ENCODE measurements at places on chromosomes 6 and 20. TPM values are rescaled to one million over a fixed set of nuclear protein-coding genes. Genes with fewer than 3 reads are reported as not detected.

Gene SLC22A2
- 0.04 TPM for polyA plus RNA-seq

DNA sequence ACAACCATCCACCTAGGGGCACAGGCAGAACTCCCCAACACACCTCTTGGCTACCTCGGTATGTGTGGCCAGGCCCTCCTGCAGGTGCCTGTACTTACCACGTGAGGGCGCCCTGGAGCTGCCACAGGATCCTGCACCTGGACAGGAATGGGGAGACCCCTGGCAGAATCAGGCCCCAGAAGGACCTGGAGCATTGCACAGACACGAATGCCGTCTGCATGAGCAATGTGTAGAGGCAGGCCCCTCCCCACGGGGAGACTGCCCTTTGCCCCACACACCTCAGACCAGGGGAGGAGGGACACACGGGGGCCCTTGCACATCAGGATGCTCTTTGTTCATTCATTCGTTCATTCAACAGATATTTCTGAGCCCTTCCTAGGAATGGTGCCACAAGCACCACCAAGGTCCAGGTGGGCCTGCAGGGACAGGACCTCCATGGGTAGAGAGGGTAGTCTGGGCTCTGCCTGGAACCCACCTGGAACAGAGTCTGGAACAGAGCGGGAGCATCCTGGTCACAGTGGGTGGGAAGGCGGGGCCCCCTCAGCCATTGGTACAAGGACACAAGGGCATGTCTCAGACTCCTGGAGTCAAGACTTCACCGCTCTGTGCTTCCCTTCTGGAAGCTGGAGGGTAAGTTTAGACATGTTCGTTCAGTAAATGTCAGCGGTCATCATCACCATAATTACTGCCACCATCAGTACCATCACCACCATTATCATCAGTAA, 32.3 kb downstream of the YTHDF1 start:
- no peaks in the 10 kb centered on the region for H3K36me3 ChIP-seq

DNA sequence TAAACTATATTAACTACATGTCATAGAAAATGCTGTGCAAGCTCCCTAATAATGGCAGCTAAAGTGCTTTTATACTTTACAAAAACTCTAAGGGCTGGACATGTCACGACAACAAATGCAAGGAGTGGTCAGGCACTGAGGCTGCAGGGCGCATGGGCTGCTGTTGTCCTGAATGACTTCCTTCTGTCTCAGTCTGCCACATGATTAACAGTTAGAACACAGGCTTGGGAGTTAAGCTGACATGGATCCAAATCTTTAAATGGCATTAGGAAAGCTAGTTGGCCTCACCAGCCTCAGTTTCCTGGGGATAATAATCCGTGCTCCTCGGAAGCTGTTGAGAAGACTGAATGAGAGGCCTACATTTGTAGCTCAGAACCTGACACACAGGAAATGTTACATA, 57.4 kb downstream of the PREP start:
- H3K4me1 ChIP-seq, result no peaks in the 10 kb centered on the region
- no peak overlapping the region for H3K4me3 ChIP-seq
- peaks cover 3% of the 10 kb centered on the region for H3K36me3 ChIP-seq
- no peak overlapping the region for H3K27ac ChIP-seq
- no peaks in the 10 kb centered on the region for H3K27me3 ChIP-seq

Gene FAM83B
- polyA plus RNA-seq, result 5.4 TPM

GRCh38 chr6:21597801-21598673, 4.5 kb downstream of the SOX4 start:
- H3K36me3 ChIP-seq, result no peaks in the 10 kb centered on the region
- H3K4me3 ChIP-seq, result peak overlapping the region; percentile 36
- no peaks in the 10 kb centered on the region for H3K27me3 ChIP-seq
- peak overlapping the region; percentile 81 for H3K27ac ChIP-seq
- no peak for DNase-seq

DNA sequence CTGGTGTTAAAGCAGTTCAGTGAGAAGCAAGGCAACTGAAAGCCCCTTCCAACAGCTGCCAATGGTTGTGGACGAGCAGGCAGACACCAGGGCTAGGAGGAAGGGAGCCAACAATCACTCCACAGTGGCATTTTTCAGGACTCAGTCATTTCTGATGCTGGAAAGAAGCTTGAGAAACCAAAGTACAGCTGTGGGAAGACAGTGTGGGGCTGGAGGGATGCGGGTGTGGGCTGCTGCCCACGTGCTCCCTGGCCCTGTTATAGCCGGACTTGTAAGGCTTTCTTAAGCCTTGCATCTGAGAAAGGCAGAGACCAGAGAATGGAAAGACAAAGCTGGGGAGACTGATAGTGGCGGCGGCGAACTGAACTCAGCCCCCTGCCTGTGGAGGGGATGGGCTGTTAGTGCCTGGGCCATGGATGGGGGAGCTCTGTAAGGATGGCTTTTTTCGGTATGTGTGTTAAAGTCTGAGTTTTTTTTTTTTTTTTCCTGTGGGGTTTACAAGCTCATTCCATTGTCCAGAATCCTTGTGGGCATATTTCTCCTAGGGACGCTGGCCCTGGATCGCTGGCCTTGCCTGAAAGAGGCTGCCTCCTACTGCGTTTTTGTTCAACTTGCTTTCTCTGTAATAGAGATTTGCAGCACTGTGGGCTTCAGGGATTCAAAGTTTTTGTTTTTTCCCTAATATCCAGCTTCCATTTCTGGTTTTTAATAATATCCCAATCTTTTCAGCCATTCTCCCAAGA, 91.7 kb downstream of the GJA10 start:
- H3K27ac ChIP-seq, result no peak overlapping the region
- no peak for DNase-seq
- H3K4me1 ChIP-seq, result no peaks in the 10 kb centered on the region
- no peak overlapping the region for H3K4me3 ChIP-seq

Gene ASF1A
- polyA plus RNA-seq, result 13.9 TPM

DNA sequence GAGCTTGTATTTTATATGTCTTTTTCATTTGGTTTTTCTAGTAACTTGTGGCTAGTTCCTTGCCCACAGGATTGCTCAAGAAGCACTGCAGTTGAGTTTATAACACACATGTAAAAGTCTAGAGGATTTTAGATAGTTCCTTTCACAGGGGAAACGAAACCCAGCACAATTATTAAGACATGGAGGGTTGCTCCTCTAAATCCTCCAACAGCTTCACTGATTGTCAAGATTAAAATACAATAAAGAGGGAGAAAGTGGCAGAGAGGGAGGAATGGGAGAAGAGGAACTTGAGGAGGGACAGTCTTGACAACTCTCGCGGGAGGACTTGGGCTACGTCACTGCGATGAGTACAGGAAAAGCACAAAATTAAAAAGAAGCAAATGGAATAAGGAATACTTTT, 9.7 kb upstream of the TBC1D7 start:
- H3K27me3 ChIP-seq, result no peaks in the 10 kb centered on the region
- no peak overlapping the region for H3K4me3 ChIP-seq
- H3K27ac ChIP-seq, result no peak overlapping the region
- no peak for DNase-seq
- no peaks in the 10 kb centered on the region for H3K36me3 ChIP-seq

- no peaks in the 10 kb centered on the region for H3K36me3 ChIP-seq
- DNase-seq, result no peak
- H3K27me3 ChIP-seq, result no peaks in the 10 kb centered on the region
- H3K4me1 ChIP-seq, result no peaks in the 10 kb centered on the region
- H3K4me3 ChIP-seq, result no peak overlapping the region
Measured at GRCh38 chr6:137028912-137029311, 15.9 kb downstream of the IL20RA start.

All from small intestine (tissue), 16 donors.